Stimulated activated CD8-positive, alpha-beta memory T cell treated with anti-CD3 and anti-CD28 coated beads, Interleukin-15, amount 100 ng/mL, for 1 hour (primary cell): ENCODE measurements at places on chromosomes 6 and 20.

- no peak for DNase-seq
Observed at GRCh38 chr6:42551217-42551616, 12.6 kb upstream of the UBR2 start.

DNA sequence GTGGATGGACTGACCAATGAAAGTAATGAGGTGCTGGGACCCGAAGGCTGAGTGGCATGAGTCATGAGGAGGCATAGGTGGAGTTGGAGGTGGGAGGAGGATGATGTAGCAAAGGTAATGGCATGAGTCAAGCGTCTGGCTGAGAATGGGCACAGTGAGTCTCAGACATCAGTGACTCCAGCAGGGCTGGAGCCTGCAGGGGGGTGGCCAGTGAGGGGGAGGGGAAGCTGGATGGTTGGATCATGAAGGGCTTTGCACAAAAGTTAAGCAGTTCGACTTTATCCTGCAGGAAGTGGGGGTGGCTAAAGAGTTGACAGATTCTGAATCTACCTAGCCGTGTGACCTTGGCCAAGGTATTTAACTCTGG is 99.0 kb upstream of the IYD start:
- no peak for DNase-seq

DNA sequence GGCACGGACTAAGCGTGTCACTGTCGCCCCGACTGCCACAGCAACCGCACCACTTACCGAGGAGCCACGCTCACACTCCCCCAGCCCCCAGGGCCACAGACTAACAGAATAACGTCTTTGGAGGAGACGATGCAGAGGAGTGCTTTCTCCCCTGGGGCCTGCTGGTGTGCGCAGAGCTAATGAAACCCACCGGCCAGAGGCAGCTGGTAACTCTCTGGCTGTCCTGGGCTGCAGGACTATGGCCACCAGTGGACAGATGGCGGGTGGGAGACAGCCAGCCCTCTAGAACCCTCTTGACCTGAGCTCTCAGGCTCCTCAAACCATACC is 228.0 kb downstream of the DLL1 start:
- DNase-seq = no peak

DNA sequence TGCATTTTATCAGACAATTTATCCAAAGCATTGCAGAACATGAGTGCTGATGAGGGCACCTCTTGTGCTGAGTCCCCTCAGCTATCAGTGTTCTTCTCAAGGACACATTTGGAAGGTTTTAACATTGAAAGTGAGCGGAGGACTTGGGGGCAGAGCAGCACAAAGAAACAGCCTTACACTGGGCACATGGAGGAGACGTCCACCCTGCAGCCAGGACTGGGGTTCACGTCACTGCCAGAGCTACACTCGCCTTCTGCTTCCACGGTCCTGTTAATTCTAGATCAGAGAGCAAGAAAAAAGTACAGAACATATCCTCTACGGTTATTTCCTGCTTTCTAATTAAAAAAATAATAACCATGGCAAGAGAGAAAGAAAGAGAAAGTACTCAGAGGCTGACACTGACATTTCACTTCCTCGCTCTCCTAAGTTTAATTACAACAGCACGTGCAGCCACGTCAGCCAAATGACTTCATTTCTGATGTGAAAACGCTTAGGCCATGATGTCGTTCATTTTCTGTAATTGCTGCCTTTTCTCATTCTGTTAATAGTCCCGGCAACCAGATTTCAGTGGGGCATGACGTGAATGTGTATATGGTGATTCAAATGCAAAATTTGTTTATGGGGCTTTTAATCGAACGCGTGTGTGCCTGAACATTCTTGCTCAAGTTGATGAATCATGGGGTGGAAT is 5.1 kb downstream of the PRND start:
- no peak for DNase-seq

GRCh38 chr6:39224011-39224410 is 5.3 kb downstream of the KCNK5 start:
- DNase-seq = no peak

DNA sequence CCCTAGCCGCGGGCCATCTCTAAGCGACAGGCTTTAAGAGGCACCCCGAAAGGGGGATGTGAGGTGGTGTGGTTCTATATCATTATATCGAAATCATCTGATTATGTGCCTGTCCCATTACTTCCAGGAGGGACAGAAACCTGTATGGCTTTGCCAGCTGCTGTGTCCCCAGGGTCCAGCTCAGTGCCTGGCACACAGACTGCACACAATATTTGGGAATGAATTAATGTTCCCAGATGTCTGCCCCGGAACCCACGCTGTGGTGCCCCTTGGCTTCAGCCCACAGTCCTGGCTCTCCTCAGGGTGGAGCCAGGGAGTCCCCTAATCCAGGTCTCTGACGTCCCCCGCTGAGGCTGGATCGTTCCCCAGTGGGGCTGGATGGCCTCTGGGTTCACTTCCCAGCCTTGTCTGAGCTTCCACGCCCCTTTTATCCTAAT is 8.9 kb upstream of the AHCY start:
- no peak for DNase-seq

- DNase-seq = no peak
Observed at GRCh38 chr6:92380803-92381601, 1038.4 kb downstream of the EPHA7 start.

- no peak for DNase-seq
Observed at GRCh38 chr6:114284281-114284680, 58.5 kb downstream of the HS3ST5 start.

DNA sequence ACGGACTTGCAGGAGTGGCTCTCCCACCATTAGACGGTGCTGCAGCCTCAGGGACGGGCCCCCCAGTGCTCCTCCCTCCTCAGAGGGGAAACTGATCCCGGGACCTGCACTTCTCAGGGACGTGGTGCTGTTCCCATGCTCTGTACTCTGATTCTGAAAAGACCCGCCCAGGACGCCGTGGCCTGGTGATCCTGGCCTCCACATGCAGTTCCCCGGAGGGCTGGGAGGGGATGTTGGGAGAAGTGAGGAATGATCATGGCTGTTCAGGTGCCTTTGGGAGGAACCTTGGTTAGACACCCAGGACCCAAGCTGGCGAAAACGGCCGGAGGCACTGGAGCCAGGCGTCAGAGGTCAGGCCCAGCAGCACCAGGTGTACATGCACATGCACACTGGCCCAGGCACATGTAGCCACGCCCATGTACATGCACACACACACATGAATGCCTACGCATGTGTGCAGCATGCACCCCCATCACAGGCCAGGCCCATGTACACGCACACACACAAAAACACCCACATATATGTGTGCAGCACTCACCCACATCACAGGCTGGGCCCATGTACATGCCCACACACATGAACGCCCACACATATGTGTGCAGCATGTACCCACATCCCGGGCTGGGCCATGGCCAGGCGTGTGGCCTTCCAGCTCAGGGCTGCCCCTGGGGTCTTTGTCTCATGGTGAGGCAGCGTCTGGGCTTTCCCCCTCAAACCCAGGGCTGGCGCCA is 52.6 kb upstream of the DACT2 start:
- no peak for DNase-seq

DNA sequence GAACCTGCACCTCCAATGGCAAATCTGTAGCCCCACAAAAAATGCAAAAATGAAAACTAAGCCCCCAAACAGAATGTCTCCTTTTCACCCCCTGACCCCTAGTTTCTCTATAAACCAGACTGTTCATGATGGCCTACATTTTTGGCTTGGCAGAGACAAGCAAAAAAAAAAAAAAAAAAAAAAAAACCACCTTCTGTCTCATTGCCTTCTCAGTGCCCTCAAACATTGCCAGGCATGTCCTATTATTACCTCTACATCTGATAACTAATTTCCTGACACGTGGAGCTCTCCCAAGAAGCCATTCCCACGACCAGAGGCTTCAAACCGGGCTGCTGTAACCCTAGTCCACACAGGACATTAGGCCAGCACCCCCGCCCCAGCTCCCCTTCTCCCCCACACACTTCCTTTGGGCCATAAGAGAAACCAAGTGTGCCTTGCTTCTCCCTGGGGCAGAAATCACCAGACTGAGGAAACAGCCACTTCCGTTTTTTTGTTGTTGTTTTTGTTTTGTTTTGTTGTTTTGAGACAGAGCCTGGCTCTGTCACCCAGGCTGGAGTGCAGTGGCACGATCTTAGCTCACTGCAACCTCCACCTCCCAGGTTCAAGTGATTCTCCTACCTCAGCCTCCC is 65.4 kb downstream of the GPR6 start:
- DNase-seq = no peak

DNA sequence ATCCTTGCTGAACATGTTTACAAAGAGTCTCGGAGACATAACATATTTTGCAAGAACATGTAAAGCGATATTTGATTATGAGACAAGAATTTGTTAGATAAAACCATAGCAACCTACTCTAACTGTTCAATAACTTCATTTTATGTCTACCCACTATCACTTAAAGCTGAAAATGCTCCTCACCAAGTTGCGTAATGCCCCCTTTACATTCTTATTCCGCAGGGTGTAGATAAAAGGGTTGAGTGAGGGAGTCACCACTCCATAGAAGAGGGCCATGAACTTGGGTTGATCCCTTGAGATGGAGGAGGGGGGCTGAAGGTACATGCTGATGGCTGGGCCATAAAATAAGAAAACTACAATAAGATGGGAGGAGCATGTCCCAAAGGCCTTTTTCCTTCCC is 29.9 kb downstream of the OR2J3 start:
- DNase-seq = no peak

DNA sequence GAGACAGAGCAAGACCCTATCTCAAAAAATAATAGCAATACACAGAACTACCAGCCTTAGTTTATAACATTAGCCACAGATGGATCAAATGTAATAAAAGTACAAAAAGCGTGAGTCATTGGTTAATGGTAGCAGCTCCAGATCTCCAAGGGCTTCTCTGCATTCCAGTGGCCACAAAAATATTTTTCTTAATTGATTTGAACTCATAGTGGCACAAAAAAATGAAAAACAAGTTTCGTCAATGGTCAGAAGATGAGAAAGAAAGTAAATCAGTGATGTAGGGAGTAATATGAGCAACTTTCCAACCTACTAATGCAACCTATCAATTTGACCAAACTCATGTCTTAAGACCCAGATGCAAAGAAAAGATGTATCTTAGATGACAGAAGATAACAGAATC is 79.6 kb downstream of the CEP57L1 start:
- no peak for DNase-seq

- DNase-seq = no peak
Observed at GRCh38 chr6:49570474-49571079, 20.1 kb downstream of the C6orf141 start.

- DNase-seq = no peak
Observed at GRCh38 chr6:157322792-157323254, 496 bp downstream of the TMEM242 start.

- peak; percentile 12 for DNase-seq
Observed at GRCh38 chr20:63498960-63499337, at the start of gene EEF1A2. Gene EEF1A2, minus strand, starts transcription at chr20:63499083. Its CDS starts 1,320 bp downstream, at chr20:63497763.

GRCh38 chr6:31948753-31949413 is 3.0 kb downstream of the CFB start:
- DNase-seq = no peak

DNA sequence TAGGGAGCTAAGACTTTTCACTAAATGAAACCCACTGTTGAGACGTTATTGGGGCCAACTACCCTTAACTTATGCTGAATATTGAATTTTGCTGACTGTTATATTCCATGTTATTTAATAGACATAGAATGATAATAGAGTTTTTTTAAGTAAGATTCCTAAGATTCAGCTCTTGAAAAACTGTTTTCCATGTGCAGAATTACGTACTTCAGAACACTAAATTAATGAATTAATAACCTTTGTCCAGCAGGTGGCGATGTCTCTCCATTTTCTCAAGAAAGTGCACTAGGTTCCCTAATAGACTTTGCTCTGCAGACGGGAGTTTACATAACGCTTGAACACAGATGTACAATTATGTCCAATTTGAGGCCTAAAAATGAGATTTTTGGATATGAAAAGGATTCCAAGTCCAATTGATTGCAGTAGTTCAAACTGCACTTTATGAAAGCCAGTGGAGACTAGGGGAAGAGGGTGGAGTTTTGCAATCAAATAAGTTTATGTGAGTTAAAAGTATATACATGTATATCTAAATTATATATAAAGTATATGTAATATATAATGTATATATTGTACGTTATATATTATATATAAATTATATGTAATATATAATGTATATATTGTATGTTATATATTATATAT is 282.1 kb downstream of the UST start:
- DNase-seq = peak; percentile 48

- DNase-seq = no peak
Observed at GRCh38 chr6:38485488-38485887, 154.2 kb downstream of the BTBD9 start.

DNA sequence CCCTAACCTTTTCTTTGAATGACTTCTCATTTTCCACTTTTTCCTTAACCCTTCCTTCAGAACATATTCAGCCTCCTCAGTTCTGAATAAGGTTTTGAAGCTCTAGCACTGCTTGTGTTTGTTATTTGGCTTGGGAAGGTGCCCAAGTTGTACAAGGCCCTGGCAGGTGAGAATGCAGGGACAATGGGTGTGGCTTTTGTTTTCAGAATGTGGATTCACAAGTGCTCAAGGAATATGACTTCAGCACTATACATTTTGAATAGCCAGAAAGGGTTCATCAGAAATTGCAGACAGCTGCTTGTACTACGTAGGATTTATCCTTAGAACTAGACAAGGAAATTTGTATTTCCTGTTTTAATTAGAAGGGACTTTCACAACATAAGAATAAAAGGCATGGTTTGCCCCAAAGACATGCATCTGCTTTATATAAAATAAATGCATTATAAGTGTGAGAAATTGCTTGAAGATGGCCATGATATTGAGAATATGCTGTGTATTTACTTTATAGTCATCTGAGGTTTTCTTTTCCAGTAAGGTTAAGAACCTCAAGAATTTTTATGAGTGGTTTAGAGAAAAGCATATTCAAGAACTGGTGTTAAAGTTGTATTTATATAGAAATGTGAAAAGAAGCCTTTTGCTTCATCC is 29.3 kb upstream of the PRDM1 start:
- no peak for DNase-seq

DNA sequence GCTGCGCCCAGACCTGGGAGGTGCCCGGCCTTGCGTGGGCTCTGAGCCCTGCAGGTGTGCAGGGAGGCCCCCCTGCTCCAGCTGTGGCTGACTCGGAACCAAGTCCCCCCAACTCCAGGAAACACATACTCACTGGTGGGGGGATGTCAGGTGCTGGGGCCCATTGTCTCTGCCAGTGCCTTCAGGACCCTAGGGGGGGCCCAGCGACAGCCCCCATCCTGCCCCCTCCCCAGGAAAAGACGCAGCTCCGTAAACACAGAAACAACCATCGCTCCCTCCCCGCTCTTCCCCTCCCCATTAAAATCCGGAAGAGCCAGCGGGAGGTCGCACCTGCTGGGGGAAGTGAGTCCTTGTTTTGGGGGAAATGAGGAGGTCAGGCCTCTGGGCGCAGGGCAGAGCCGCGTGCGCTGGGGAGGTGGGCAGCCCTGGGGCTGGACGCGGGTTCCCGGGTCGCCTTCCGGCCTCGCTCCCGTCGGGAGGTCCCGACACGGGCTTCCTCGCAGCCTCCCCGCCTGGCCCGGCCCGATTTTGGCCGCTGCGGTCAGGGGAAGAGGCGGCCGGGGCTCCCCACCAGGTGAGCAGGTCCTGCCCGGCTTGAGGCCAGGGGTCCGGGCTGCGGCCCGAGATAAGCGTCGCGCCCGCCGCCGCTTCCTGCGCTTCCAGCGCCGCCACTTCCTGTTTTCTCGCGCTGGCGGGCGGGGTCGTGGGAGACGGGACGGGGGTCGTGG is 6.2 kb downstream of the C20orf204 start:
- DNase-seq = no peak
